ENCODE measurements at places on chromosomes 4 and X.

GRCh38 chr4:26731351-26732035 is 129.1 kb upstream of the STIM2 start:
- DNase-seq = no peak

- DNase-seq = peak; percentile 73
These were observed 692 bp downstream of the SPCS3 start for GRCh38 chr4:176320340-176320975.

GRCh38 chrX:78092296-78092695 is 11.8 kb upstream of the PGK1 start:
- DNase-seq = no peak

DNA sequence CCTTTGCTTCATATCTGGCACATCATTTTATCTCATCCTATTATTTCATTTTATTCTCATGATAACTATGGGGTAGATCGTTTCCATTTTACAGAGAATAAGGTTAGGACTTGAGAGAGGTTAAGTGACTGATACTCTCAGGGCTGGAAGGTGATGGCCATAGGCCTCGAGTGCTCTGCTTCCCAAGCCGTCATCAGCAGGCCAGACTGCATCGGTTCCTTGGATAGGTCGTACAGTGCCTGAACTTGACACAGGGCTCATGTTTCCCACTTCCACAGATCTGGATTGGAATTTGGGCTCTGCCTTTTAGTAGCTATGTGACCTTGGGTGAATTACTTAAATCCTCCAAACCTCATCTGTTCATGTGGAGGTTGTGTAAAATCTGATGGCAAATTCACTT is 81.4 kb downstream of the TMEM131L start:
- no peak for DNase-seq

GRCh38 chr4:110344165-110344564 is 131.8 kb upstream of the ENPEP start:
- no peak for DNase-seq

DNA sequence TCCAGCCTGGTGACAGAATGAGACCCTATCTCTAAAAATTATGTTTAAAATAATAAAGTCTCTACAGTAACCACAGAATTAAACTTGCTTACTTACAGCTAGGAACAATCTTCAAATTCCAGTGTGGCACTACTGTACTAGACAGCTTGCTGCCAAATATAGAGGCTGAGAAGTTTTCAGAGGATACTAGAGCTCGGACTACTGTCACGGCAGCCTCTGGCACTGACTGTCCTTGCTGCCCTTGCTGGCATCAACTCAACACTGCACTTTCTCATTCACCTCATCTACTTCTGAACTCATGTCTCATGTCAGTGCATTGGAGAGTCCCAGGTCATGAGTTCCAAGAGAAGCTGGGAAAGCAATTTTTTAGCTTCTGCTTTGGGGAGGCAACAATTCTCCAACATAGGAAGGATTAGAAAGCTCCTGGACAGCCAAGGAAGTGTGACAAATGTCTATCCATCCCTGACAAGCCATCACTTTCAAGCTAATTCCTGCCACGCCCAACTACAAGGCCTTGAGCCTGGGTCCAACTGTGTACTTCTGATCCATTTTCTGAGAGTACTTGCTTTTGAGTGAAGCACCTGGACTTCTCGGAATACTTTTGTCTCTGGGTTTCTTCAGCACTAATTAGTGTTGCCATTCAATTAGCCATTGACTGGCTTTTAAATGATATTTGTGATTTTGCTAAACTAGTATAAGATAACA is 98.6 kb upstream of the NR3C2 start:
- DNase-seq = no peak

DNA sequence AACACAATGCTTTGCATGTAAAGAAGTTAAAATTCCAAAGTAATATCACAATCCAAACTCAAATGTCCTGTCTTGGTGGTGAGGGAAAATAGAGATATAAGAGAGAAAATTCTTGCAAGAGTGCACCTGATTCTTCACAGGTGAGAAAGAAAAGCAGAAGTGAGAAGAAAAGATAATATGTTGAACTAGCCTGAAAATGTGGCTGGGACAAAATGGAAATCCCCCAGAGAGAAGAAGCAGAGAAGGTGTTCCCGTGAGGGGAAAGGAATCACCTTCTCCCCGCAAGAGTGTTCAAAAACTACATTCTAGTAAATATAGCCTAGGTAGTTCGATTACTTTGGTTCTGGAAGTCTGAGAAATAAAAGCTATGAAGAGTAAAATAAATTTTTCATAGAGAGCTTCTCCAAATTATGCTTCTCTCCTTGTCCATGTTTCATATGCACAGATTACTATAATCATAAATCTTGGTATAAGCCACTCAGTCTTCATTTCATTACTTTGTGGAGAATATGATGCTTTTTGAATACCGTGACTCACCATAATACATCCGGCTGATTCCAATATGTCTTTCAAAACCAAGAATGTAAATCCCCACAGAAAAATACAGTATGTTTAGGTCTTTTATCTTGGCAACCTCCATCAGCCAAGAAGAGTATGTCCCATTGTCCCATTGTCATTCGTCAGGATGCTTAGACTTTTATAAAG is 63.1 kb downstream of the COX18 start:
- DNase-seq = no peak

Measured in activated naive CD8-positive, alpha-beta T cell treated with anti-CD3 and anti-CD28 coated beads, Interleukin-2, amount 50 U/mL, for 16 hours (primary cell).